Kidney glomerular epithelial cell (primary cell): ENCODE measurements at places on chromosomes 5 and 9.

DNA sequence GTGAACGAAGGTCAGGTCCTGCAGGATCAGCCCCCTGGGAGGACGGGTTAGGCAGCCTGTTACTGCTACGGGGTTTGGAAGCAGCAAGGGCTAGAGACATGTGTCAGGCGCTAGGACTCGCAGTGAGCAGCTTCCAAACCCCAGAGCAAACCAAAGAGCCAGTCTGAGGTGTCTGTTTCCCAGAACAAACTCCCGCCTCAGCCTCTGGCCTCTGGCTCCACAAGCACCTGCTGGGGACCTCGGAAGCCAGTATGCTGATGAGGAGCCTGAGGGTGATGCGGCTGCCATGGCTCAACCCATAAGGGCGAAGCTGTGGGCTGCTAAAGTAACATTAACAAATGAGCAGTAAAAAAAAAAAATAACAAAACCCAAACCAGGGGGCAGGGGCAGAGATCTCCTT, 35.0 kb downstream of the PRRT1B start:
- no peak for DNase-seq

GRCh38 chr5:131514316-131515283, 120.4 kb downstream of the RAPGEF6 start:
- DNase-seq = no peak

DNA sequence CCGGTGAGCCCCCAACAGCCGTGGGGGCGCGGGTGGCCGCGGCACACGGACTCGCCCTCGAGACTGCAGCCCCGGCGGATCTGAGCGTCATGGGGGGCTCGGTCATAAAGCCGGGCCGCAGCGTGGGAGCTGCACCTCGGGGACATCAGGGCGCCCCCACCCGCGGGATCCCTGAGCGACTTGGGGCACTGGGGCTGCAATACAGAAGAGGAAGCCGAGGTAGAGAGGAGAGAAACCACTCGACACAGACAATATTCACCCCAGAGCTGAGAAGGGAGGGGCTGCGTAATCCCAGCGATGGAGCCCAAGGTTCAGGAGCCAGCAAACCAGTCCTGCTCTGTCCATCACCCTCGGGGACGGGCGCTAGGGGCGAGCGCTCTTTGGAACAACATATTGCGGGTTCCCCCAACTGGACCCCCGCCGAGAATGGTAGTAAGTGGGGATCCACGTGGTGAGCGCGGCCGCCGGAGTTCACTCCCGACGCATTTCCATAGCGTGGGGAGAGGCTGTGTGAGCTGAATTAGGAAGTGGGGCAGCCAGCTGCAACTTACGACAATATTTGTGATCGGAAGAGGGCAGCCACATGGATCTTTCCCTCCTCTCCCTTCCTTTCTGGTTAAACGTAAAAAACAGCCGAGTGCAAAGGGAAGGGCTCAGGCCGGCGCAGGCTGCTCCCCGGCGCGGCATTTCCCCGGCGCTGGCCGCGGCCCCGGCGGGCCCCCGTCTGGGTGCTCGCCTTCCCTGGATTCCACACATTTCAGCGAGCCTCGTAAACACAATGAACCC, 9.9 kb downstream of the PTCH1 start:
- DNase-seq = peak; percentile 24

DNA sequence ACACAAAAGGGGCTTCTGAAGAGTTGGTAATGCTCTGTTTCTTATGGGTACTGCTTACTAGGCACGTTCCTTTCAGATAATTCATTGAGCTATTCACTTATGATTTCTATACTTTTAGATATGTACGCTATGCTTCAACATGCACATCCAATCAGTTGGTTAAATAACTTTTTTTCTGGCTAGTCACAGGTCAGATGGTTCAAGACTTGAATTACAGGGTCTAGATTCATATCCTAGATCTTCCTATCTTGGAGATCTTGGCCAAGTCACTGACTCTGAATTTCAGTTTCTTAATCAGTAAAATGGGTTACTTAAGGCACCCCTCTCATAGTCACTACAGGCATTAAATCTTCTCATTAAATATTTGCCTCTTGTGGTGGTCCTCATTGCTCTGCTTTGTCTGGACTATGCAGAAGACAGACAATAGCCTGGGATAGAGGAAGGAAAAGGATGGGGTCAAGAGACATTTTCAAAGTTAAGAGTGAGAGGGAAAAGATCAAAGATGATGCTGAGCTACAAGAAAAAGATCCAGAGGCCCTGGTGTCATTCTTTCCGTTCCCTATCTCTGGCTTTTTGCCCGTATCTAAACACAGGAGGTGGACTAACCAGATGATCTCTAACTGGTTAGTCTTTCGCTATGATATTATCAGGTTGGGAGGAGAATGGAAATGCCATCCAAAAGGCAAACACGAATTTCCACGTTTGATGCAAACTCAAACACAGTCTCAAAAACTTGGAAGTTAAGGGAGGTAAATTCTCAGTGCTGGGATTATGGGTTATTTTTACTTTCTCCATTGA, 1.8 kb upstream of the CCDC180 start:
- no peak for DNase-seq

- no peak for DNase-seq
These were observed 2.3 kb upstream of the POMT1 start for GRCh38 chr9:131500377-131500776.

DNA sequence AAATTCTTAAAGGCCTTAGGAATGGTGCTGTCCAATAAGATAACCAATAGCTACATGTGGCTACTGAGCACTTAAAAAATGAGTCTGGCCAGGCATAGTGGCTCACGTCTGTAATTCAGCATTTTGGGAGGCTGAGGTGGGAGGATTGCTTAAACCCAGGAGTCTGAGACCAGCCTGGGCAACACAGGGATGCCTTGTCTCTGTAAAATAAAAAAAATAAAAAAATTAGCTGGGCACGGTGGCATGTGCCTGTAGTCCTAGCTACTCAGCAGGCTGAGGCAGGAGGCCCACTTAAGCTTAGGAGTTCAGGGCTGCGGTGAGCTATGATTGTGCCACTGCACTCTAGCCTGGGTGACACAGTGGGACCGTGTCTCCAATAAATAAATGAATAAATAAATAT, 1.3 kb upstream of the SLC22A5 start:
- no peak for DNase-seq
